ENCODE measurements at places on chromosomes 6 and 20.
A peak's percentile ranks its signal among the peaks of the same experiment; 100 is the strongest.

DNA sequence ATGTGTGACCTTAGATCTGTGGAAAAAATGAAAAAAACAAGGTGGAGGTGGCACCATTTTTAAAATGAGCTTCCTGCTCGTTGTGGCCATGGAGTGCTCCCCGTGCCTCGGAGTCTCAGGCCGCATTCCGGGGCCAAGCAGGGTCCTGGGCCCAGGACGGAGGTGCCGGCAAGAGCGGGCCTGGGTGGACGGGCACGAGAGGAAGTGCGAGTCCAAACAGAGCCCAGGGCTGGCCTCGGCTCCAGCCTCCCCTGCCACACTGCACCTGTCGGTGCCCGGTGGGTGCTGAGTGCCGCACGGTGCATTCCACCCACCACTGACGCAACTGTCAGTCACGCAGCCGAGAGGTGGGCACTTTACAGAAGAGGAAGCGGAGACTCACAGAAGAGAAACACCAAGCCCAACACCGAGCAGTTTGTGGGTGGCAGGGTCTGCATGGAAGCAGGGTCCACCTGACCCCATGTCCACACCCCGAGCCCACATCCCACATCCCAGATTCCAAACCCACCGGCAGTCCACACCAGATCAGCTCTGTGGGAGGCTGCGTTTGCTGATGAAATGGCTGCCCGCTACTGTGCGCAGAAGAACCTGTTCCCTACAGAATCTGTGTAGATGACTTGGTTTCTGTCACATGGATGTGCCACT lies 97.7 kb downstream of the PSMB1 start:
- no peak for DNase-seq

DNA sequence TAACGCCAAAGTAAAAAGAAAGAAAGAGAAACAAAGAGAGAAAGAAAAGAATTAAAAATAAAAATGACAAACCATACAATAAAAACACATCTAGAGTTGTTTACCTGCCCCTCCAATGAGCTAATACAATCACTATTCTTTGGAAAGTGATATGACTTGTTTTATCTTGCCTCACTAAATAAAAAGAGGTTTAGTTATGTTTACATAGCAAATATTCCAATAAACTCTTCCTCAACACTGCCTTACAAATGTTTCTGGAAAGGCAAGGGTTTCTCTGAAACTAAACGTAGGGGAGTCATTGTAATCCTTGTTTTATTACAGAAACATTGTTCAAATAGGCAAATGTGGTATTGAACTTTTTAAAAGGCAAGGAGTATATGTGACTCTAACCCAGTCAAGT lies 396.2 kb downstream of the EPM2A start:
- DNase-seq = no peak

DNA sequence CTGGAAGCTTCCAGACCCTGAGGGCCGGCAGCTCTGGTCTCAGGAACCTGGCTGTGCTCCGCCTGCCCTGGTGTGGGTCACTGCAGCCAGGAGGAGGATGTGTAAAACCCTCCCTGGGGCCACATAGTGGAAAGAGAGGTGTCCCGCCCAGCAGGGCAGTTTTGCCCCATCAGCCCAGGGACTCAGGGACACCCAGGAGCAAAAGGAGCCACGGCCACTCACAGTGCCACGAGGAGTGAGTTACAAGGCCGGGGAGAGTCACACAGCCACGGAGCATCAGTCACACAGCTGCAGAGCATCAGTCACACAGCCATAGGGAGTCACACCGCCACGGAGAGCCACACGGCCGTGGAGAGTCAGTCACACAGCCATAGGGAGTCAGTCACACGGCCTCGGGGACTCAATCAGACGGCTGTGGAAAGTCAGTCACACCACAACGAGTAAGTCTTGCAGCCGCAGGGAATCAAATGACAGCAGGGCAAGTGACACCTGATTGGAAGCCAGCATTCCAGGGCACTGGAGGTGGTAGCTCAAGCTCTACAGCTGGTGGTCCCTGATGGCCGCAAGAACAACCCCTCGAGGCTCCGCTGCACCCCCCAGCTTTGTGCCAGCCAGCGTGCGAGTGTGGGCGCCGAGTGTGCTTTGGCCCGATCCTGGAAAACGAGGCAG lies 60.9 kb downstream of the DLL1 start:
- DNase-seq = no peak

GRCh38 chr20:59207742-59208357 lies 44.2 kb downstream of the ZNF831 start:
- peak; percentile 77 for DNase-seq

DNA sequence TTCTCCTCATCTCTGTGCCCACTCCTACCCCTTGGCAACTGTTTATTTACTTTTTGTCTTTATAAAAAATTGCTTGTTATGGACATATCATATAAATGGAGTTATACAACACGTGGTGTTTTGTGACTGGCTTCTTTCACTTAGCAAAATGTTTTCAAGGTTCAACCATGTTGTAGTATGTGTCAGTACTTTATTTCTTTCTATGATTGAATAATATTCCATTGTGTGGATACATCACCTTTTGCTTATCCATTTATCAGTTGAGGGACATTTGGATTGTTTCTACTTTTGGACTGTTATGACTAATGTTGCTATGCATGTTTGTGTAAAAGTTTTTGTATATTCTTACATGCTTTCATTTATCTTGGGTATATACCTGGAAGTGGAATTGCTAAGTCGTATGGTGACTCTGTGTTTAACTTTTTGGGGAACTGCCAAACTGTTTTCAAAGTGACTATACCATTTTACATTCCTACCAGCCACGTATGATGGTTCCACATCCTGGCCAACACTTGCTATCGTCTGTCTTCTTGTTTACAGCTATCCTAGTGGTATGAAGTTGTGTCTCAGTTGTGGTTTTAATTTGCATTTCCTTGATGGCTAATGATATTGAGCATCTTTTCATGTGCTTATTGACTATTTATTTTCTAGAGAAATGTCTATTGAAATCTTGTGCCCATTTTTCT lies 84.4 kb downstream of the SLX4IP start:
- DNase-seq = no peak

GRCh38 chr6:148520109-148520841 lies 177.6 kb downstream of the SASH1 start:
- DNase-seq = no peak
